ENCODE measurements at places on chromosomes 4 and X. TPM values are rescaled to one million over a fixed set of nuclear protein-coding genes. Genes with fewer than 3 reads are reported as not detected.

DNA sequence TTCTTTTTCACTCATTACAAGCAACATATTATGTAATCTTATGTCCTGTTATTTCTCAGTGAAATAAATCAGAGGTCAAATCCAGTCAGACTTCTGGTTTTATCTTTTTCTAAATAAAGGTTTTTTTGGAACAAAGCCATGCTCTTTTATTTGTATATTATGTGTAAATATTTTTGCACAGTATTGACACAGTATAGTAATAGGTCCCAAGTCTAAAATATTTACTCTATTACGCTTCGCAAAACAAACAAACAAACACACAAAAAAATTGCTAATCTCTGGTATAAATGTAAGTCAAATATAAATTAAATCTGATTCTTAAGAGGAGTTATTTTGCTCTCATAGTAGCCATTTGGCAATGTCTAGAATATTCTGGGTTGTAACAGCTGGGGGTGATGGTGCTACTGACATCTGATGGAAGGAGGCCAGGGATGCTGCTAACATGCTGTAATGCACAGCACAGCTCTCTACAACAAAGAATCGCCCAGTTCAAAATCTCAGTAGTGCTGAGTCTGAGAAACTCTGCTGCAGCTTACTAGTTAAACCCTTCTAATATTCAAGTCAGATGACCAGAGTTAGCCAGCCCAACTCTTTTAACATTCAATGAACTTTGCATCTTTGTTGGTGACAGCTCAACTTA, 602.1 kb downstream of the RAB28 start:
- no peak for DNase-seq

DNA sequence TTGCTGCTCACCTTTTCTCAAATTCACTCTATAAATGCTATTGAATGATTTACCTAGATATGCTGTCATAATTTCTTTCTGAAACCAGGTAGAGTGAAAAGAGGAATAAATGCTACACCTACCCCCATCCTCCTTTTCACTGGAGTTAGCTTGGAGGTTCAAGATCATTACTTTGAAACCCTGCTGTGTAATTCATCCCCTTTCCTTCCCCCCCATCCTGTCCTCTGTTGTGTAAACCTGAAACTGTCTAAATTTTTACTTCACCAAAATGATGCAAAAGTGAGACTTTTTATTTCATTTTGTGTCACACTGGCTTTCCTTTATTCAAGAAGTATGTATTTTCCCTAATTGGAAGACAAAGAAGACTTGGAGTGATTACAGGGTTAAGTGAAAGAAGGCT, 5.4 kb downstream of the ZCCHC18 start:
- DNase-seq = no peak

Gene EPHA5
- total RNA-seq = 0.12 TPM

DNA sequence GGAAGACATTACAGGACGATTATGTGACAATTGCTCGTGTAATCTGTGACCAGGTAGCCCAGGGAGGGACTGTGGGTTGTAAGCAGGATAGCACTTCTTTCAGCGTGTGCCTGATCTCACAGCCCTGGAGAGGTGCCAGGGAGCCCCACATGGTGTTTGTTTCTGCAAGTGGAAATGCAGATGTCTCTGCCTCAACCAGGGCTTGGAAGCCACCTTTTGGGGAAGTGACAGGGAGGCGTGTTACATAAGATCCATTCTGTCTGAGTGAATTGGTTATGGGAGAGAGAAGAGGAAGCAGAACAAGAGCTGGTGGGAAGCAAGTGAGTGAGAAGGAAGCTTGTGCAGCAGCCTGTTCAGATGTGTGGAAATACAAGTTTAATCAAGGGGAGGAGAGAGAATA, 104.5 kb upstream of the GATB start:
- no peak for DNase-seq

GRCh38 chrX:55142919-55143310, 54.1 kb downstream of the PAGE2 start:
- DNase-seq = no peak

Gene WWC2
- 42.4 TPM for total RNA-seq

GRCh38 chr4:37268319-37268718, 23.8 kb downstream of the NWD2 start:
- DNase-seq = peak; percentile 34
